ENCODE measurements at places on chromosomes 11 and 22.

GRCh38 chr11:133180201-133180600 is 352.1 kb downstream of the OPCML start:
- DNase-seq, result no peak

DNA sequence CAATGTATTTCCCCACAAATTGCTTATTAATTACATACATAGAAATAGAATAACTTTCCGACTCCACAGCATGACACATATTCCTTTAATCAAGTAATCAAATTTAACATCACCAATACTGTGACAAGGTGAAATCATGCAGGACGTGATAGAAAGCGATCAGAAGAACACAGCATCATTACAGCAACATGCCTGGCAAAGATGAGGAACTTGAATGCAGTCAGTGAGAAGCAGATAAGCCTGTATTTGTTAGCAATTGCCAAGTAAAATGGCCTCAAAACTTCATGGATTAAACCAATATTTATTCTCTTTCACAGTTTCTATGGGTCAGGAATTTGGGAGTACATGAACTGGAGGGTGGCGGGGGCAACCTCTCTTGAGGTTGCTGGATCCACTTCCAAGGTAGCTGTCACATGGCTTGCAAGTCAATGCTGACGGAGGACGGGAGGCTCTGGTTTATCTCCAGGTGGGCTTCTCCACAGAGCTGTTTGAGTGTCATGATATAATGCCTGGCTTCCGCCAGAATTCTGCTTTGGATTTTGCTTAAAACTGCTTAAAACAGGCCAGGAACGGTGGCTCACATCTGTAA is 12.0 kb upstream of the TEAD1 start:
- no peak for DNase-seq

DNA sequence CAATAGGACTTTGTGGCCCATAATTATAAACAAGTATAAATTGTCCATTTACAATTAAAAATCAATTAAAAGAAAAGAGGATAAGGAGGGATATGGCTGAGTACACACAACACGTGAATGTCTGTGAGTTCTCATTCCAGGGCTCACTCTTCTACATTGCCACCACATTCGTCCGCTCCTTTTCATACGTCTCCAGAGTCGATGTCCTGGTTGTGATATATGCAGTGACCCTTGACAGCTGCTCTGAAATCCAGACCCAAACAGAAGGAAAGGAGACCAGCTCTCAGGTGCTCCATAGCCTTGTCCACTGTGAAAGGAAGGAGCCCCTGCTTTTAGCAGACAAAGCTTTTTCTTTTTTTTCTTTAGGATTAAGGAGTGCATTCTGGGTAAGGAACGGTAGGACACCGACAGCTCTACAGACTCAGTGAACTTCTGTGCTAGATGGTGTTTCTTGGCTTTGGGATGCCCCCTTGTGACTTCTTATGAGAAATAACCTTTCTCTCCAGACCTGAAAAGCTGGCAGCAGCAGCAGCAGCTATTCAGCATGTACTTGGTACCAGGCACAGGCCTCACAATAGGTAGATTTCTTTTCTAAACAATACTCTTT is 19.7 kb upstream of the DNAJB13 start:
- DNase-seq, result no peak

- no peak for DNase-seq
Measured at GRCh38 chr11:1570531-1570895, 1.6 kb downstream of the DUSP8 start.

DNA sequence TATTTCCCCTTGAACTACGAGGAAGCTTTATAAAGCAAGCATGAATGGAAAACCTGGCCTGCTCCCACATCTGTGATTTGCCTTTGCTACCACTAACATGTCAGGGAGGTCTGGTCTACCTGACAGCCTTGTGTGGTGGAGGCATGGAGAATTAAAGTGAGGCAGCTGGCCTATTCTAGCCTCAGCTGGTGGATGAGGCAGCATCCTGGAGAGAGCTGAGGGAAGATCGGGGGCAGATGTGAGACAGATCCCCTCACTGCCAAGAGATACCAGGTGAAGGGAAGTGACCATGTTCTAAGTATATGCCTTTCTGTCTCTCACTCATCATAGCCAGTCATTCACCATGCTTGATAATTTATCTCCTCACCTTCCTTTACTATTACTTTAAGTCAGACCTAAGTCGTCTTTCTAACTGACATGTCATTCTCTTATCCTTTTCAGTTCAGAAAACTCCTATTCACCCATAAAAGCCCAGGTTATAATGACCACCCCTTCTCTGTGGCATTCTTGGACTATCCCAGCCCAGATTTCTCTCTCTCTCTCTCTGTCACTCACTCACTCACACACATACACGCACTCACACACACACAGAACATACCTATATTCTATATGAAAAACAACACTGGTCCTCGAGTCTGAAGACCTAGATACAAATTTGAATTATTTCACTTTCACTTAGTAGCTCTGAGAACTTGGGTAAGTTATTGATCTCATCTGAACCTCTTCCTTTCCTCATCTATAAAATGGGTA is 90.7 kb downstream of the CSNK2A3 start:
- DNase-seq, result no peak

GRCh38 chr11:132943706-132944568 is 588.4 kb downstream of the OPCML start:
- DNase-seq, result no peak

GRCh38 chr11:10777393-10777793 is 26.3 kb downstream of the CTR9 start:
- no peak for DNase-seq

DNA sequence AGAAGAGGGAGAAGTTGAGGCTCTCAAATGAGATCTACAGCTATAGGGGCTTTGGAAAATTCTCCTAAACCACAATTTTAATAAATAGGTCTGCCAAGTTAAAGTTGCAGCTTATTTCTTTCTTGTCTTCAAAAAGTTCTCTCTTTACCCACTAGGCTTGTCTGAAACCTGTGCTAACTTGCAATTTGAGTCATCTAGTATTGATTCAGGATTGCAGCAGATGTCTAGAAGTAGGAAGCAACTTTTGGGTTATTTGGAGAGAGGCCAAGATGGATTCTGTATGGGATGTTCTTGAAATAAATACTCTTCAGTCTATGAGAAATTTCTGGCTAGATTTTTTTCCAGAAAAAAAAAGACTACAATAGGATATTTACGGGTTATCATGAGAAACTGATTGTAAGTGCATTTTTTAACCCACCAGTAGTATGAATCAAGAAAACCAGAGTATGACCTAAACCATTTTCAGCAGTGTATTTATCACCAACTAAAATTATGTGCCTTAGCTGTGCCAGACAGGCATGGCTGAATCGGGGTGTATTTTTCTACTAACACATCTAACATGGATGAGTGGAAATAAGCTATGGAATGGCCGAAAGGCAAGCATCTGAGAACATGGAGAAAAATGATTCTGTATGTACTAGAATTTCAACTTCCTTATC is 4.9 kb upstream of the RAB38 start:
- no peak for DNase-seq

GRCh38 chr11:78868563-78868962 is 293.9 kb upstream of the NARS2 start:
- no peak for DNase-seq

GRCh38 chr22:41987276-41987675 is 11.3 kb upstream of the WBP2NL start:
- DNase-seq, result no peak

DNA sequence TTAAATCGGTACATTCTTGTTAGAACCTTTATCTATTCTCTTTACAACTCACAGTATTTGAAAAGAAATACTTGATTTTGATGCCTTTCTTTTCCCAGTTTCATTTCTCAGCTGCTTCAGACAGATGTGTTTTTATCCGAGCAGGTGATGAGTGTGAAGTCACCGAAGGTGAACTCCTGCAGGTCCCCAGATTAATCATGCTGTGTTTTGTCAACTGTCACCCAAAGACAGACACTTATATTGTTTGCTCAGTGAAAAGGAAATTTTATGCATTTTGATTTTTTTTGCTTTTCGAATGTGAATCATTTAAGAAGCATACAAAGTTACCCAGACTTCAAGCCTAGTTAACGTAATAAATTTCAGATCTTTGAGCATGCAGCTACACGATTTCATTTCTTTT is 7.8 kb upstream of the TMPRSS13 start:
- no peak for DNase-seq

Data from activated naive CD4-positive, alpha-beta T cell treated with Interleukin-2 at 50 U/mL for 16 hours (primary cell).